ENCODE measurements at places on chromosomes 4 and X. TPM values are rescaled to one million over a fixed set of nuclear protein-coding genes. Genes with fewer than 3 reads are reported as not detected.

DNA sequence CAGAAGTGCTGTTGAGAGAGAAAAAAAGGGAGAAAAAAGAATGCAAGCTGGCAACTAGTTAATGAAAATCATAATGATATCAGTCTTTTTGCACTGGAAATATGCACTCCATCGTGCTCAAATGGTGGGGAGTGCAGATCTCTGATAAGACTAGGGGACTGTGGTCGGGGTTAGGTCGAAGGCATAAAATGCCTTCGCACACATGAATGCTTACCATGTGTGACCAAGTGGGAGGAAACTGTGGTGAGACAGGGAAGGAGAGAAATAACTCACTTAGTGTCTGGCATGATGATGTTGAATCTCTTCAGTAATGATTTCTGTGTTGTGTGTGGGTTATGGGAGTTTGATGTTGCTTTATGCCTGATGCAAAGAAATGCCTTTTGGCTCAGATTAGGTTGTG lies 358.9 kb downstream of the FBXO8 start:
- H3K4me3 ChIP-seq, result no peak overlapping the region
- no peak overlapping the region for H3K27ac ChIP-seq
- no peak for DNase-seq
- H3K36me3 ChIP-seq, result no peaks in the 10 kb centered on the region
- H3K27me3 ChIP-seq, result no peaks in the 10 kb centered on the region

DNA sequence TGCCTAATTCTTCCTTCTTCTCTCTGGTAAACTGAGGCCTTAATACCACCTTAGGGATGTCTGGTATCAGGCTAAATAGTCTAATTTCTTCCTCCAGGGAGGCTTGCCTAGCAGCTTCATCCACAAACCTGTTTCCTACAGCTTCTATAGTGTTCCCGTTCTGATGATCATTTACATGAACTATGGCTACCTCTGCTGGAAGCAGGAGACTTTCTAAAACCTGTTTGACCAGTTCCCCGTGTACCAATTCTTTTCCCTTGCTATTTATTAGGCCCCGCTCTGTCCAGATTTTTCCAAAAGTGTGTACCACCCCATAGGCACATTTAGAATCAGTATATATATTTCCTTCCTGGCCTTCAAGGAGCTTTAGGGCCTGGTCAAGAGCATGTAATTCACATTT lies 5.8 kb upstream of the USP38 start:
- peaks cover 12% of the 10 kb centered on the region for H3K36me3 ChIP-seq
- H3K27ac ChIP-seq, result no peak overlapping the region
- DNase-seq, result no peak
- H3K4me1 ChIP-seq, result peaks cover 11% of the 10 kb centered on the region
- no peak overlapping the region for H3K4me3 ChIP-seq

- H3K27ac ChIP-seq, result no peak overlapping the region
- H3K27me3 ChIP-seq, result peaks cover 1% of the 10 kb centered on the region
- H3K4me1 ChIP-seq, result no peaks in the 10 kb centered on the region
- H3K36me3 ChIP-seq, result no peaks in the 10 kb centered on the region
Observed at GRCh38 chr4:159015841-159016240, 87.0 kb upstream of the RAPGEF2 start.

GRCh38 chr4:151403656-151404055 lies 5.3 kb upstream of the FHIP1A start:
- no peaks in the 10 kb centered on the region for H3K36me3 ChIP-seq
- peaks cover 6% of the 10 kb centered on the region for H3K27me3 ChIP-seq
- DNase-seq, result no peak
- H3K4me3 ChIP-seq, result no peak overlapping the region
- H3K4me1 ChIP-seq, result peaks cover 13% of the 10 kb centered on the region

ARR3 gene
- total RNA-seq, result not detected

- H3K36me3 ChIP-seq, result no peaks in the 10 kb centered on the region
- DNase-seq, result no peak
- H3K27ac ChIP-seq, result no peak overlapping the region
- H3K4me3 ChIP-seq, result no peak overlapping the region
- H3K27me3 ChIP-seq, result peaks cover 6% of the 10 kb centered on the region
- no peaks in the 10 kb centered on the region for H3K4me1 ChIP-seq
Observed at GRCh38 chr4:78033861-78034260, 23.3 kb upstream of the FRAS1 start.

Data from activated CD4-positive, alpha-beta memory T cell treated with anti-CD3 and anti-CD28 coated beads for 36 hours (primary cell).